Renal cortical epithelial cell (primary cell): ENCODE measurements at places on chromosomes 12 and 14.

- DNase-seq = no peak
These were observed 172.0 kb upstream of the PELI2 start for GRCh38 chr14:55946231-55946630.

GRCh38 chr14:92892589-92892988 is 30.4 kb upstream of the CHGA start:
- no peak for DNase-seq

DNA sequence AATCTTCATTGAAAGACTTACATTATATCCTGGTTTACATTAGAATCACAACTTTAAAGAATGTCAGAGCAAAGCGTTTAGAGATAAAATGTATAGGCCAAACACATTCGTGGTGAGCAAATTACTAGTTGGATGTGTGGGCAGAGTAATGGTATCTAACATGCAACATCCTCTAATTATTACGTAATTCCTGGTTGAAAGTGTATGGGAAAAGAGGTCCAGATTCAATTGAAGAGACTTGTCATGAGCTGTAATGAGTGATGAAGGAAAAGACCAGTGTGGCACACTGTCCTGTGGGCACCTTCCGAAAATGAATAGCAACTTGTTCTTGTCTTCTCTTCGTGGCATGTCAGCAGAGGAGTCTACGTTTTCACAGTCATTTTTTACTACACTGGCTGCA is 192.8 kb downstream of the LRIG3 start:
- DNase-seq = peak; percentile 26

DNA sequence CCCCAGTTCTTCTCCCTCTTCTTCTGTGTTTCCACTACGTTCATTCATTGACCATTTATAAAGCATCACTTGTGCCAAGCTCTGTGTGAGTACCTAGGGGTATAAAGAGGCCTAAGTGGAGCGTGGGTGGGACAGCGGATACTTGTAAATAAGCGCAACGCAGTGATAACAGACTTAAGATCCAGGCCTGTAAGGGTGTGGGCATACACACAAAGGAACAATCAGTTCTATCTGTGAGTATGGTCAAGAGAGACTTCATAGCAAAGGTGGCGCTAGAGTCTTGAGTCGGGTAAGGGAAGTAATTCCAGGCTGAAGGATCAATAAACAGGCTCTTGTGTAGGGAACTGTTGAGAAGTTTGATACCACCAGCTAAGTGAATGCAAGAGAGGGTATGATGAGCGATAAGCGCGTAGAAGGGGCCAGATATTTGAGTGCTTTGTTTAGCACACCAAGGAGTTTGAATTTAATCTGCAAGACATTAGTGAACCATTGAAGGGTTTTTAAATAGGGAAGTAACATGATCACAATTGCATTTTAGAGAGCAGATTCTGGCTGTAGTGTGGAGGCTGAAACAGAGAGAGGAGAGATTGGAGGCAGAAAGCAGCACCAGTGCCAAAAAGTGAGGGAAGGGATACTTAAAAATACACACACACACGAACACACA is 1.0 kb upstream of the GXYLT1 start:
- DNase-seq = no peak

DNA sequence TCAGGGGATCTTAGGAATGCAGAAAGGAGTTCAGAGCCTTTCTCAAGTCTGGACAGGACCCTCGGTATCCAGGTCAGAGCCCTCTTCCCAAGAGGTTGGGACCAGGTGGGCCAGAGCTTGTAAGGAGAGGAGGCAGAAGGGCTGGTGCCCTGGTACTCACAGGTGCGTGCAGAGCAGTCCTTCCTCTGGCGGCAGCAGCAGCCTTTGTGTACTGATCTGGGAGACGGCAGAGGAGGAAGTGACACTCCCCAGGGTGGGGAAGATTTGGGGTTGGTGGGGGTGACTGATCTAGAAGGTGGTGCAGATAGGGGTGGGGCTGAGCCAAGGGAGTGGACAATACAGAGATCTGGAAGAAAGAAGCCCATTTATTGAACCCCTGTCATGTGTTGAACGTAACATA is at the start of gene ITGB7:
Gene ITGB7, minus strand, starts transcription at position 210 of the 400 bp plus-strand sequence. CDS start 6,808 bp downstream, outside the sequence.
- DNase-seq = no peak

DNA sequence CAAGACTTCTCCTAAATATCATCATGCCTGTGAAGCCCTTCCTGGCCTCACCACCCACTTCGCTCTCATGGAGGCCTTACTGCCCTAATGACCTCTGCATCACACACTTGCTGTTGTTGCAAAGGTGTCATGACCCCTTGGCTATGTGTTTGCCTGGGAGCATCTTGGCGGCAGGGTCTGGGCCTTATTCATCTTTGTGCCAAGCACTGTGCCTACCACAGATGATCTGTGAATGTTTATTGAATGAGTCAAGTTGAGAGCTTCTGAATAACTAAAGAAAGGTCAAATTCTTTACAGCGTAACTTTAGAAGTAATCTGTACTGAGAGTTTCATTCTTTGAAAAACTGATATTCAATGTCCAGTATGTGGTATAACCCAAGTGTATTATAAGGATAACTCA is 113.3 kb downstream of the TTC8 start:
- peak; percentile 14 for DNase-seq
